T-helper 17 cell (primary cell): ENCODE measurements at places on chromosomes 7 and 10.
A peak's percentile ranks its signal among the peaks of the same experiment; 100 is the strongest.

- H3K36me3 ChIP-seq: no peaks in the 10 kb centered on the region
- H3K27me3 ChIP-seq: no peaks in the 10 kb centered on the region
- DNase-seq: no peak
- no peak overlapping the region for H3K4me3 ChIP-seq
- no peaks in the 10 kb centered on the region for H3K4me1 ChIP-seq
These were observed 77.9 kb downstream of the ARHGAP21 start for GRCh38 chr10:24645784-24646183.

DNA sequence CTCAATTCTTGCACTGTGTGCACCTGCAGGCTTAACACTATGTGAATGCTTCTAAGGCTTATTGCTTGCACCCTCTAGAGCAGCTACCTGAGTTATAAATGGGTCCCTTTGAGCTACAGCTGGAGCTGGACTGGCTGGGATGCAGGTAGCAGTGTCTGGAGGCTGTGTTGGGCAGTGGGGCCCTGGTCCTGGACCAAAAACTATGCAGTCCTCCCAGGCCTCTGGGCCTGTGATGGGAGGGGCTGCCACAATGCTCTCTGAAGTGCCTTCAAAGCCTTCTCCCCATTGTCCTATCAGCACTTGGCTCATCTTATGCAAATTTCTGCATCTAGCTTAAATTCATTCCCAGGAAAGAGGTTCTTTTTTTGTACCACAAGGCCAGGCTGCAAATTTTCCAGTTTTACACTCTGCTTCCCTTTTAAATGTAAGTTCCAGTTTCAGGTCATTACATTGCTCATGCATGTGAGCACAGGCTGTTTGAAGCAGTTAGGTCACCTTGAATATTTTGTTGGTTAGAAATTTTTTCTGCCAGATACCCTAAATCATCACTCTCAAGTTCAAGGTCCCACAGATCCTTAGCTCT, 26.0 kb downstream of the KBTBD2 start:
- peak overlapping the region; percentile 51 for H3K4me3 ChIP-seq
- H3K4me1 ChIP-seq: peaks cover 19% of the 10 kb centered on the region
- no peak for DNase-seq
- no peaks in the 10 kb centered on the region for H3K27me3 ChIP-seq
- H3K36me3 ChIP-seq: peaks cover 5% of the 10 kb centered on the region

DNA sequence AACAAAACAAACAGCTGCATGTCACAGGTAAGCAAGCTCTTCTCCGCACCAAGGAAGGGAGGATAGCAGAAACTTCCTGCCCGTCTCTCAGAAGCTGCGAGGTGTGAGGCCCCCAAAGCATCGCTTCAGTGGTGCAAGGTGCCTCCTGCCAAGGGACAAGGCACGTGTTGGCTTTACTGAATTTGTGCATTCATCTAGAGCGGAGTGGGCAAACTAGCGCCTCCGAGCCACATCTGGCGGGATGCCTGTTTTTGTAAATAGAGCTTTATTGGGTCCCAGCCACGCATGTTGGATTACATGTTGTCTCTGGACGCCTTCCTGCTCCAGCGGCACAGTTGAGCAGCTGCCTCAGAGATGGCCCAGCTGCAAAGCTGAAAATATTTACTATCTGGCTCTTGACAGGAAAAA, 27.7 kb downstream of the PHYH start:
- no peak for DNase-seq
- H3K4me1 ChIP-seq: peaks cover 5% of the 10 kb centered on the region
- H3K27me3 ChIP-seq: no peaks in the 10 kb centered on the region
- H3K27ac ChIP-seq: no peak overlapping the region
- H3K36me3 ChIP-seq: no peaks in the 10 kb centered on the region

DNA sequence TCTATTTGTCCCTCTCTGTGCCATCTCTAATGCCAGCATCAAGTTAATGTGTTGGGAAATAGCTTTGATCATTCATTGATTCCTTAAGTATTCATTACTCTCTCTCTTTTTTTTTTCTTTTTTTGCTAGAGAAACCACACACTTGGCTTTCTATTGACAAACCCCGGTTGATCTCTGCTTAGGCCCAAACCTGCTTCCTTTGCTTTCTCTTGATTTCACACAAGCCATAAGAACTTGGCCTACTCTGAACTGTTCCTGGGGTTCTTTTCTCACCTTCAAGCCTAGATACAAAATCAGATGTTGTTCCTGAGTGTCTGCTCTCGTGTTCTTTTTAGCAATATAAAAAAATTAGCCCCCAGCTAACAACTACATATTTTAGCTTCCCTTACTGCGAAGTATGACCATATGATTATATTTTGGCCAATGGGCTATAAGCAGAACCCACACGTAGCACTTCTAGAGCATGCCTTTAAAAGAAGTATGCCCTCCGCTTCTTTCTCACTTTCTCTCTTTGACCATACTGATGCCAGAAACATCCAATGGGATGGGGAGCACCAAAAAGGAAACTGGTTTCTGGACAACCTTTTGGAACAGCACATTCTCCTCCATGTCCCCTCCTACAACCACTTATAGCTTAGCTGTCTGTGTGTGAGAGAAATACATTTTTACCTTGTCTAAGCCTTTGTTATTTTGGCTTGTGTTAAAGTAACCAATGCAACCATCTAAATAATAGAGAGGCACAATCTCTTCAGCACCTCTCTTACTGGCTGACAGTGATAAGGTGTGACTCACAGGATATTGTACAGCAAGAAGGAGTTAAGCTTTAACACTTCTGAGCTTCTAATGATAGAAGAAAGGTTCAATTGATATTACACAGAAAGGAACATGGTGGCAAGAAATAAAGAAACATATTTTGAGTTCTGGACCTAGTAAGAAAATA, 96.6 kb upstream of the LRRN3 start:
- peak overlapping the region; percentile 35 for H3K27ac ChIP-seq
- peaks cover 17% of the 10 kb centered on the region for H3K4me1 ChIP-seq
- H3K27me3 ChIP-seq: no peaks in the 10 kb centered on the region
- H3K36me3 ChIP-seq: no peaks in the 10 kb centered on the region
- DNase-seq: no peak
- H3K4me3 ChIP-seq: no peak overlapping the region

GRCh38 chr10:34156781-34157425, 658.2 kb downstream of the PARD3 start:
- H3K4me1 ChIP-seq: no peaks in the 10 kb centered on the region
- H3K27me3 ChIP-seq: peaks cover 33% of the 10 kb centered on the region
- no peaks in the 10 kb centered on the region for H3K36me3 ChIP-seq
- H3K4me3 ChIP-seq: no peak overlapping the region
- H3K27ac ChIP-seq: no peak overlapping the region

GRCh38 chr7:35533902-35534301, 161.0 kb downstream of the HERPUD2 start:
- no peak overlapping the region for H3K27ac ChIP-seq
- no peaks in the 10 kb centered on the region for H3K36me3 ChIP-seq
- H3K27me3 ChIP-seq: peaks cover 36% of the 10 kb centered on the region
- no peak for DNase-seq
- no peak overlapping the region for H3K4me3 ChIP-seq
